Stimulated activated CD4-positive, alpha-beta T cell treated with anti-CD3 and anti-CD28 coated beads, Interleukin-1b, Interleukin-23, amount 100 ng/mL, for 1 hour (primary cell): ENCODE measurements at places on chromosomes 12 and 14.

GRCh38 chr12:54390668-54391551, 6.4 kb upstream of the ZNF385A start:
- peak; percentile 52 for DNase-seq

- DNase-seq: no peak
These were observed 2.2 kb upstream of the SAV1 start for GRCh38 chr14:50670196-50670865.

DNA sequence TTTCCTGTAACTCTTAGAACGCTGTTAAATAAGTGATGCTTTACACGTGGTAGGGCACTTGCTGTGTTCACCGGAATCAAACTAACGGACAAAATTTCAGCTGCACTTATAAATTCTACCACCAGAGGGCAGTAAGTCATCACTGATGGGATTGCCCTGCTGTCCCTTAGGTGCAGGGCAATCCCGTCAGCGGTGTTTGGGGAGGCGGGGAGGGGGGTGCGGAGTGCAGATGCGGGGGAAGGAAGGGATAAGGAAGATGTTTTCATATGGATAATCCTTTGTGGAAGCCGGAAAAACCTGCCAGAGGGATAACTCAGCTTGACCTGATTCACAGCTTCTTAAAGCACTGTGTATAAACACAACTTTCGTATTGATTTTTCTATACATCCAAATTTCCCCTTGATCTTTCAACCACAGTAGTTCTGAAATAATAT, 21.7 kb upstream of the SLC10A1 start:
- DNase-seq: peak; percentile 21

DNA sequence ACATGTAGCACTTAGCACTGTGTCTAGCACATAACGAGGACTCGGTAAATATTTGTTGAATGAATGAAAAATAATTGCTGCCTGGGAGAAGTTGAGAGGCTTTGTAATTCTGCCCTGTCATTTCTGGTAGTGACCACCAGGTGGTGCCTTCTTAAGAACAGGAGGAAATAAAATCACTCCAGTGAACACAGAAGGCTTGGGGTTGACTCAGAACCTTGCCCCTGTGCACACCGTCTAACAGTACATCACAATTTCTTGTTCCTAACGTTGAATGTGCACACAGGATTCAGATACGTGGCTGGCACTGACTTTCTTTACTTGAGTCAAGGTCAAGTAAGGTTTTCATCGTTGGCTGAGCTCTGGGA, 91.8 kb downstream of the RGS6 start:
- no peak for DNase-seq

- DNase-seq: no peak
These were observed 86.2 kb upstream of the CMKLR1 start for GRCh38 chr12:108425238-108425795.

DNA sequence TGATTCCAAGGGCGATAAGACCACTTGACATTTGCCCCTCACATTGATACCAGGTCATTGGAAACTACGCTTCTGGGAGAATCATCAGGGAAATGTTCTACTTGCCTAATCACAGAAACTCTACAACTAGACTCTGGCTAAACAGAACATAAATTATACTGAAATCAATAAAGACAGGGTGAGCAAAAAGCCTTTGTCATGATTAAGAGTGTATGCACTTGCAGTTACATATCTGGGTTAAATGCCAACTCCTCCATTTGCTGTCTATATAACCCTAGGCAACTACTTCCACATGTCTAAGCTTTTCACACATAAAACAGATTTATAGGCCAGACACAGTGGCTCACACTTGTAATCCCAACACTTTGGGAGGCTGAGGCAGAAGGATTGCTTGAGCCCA, 125.7 kb downstream of the PHLDA1 start:
- no peak for DNase-seq

- DNase-seq: no peak
These were observed 7.3 kb downstream of the DYRK2 start for GRCh38 chr12:67655829-67656228.

GRCh38 chr14:32341947-32342846, 13.1 kb downstream of the AKAP6 start:
- DNase-seq: no peak
